ENCODE measurements at places on chromosomes 3 and 15.

DNA sequence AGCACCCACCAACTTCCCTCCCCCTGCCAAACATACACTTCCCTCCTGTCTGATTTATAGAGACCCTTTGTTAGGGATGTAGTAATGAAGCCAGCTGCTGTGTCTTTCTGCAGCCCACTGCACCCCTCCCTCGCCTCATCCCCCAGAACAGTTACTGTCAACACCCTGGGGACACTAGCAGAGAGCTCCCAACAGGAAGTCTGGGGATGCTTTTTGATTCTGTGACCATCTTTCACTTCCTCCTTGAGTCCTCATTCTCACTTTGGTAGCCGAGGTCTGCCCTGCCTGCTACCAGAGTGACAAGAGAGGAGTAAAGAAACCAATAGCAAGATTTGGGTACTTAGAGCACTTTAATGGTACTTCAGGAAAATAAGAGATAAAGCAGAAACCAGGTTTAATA, 201.6 kb downstream of the SATB1 start:
- DNase-seq, result no peak

DNA sequence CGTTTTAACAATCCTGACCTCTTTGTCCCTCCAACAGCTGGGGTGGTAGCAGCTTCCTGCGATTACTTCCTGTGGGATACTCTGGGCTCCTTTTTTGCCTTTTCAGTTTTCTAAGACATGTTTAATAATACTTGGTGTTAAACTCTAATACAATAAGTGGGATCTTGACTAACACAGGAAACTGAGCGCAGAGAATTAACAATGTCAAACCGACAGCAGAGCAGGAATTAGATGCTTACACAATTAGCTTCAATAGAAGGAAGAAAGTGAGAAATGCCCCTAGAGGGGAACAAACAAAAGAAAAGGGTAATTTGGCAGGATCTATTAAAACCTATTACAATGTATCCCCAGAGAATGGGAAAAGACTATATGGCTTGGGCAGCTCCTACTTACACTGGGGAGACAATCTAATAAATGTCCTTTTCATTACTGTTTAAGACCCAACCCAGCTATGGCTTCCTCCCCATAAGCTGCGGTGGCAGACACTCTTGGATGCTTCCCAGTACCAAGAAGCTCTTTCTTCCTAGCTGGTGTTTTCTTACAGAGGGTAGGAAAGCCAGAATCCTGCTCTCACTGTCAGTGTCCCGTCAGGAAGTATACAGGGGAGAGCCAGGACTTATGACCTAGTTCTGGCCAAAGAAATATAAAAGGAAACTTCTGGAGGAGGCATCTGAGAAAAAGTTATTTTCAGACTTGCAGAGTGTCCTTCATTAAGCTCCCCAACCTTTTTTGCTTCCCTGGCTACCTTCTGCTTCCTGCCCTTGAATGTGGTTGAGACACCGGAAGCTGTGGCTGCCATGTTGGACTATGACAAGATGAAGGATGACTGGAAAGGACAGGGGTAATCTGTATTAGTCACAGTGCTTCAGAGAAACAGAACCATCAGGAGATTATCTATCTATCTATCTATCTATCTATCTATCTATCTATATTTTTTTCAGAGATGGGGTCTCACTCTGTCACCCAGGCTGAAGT, 194.1 kb upstream of the KBTBD8 start:
- DNase-seq, result no peak

GRCh38 chr3:20022954-20023622, 11.0 kb upstream of the PP2D1 start:
- no peak for DNase-seq

DNA sequence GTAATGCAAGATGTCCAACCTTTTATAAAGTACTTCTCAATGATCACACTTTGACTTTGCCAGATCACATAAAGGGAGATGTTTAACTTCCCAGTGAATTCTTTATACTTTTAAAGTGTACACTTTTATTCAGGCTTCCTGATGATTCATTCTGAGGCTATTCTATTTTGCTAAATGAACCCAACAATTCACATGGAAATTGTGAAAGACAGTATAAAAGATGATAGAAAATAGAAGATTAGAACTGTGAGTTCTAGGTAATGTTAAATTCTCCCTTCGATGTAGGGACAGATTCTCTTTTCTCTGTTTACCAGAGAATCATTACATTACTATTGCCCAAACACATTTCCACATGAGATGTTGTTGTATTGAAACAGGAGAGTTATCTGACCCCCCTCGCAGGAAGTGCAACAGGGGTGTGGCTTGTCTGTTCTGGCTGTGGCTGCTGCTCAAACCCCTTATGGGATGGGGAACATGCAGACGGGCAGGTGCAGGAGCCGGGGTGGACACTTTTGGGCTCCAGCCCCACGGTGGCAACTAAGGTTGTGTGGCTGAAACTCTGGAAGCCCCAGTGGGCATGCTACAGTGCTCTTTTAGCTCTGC, 131.3 kb upstream of the LRTM1 start:
- DNase-seq, result no peak

GRCh38 chr3:120172070-120172469, 77.8 kb upstream of the GSK3B start:
- no peak for DNase-seq

GRCh38 chr3:63918321-63918720, 6.1 kb upstream of the SCAANT1 start:
- DNase-seq, result no peak

GRCh38 chr15:100781961-100782530, 97.6 kb upstream of the ALDH1A3 start:
- DNase-seq, result no peak

DNA sequence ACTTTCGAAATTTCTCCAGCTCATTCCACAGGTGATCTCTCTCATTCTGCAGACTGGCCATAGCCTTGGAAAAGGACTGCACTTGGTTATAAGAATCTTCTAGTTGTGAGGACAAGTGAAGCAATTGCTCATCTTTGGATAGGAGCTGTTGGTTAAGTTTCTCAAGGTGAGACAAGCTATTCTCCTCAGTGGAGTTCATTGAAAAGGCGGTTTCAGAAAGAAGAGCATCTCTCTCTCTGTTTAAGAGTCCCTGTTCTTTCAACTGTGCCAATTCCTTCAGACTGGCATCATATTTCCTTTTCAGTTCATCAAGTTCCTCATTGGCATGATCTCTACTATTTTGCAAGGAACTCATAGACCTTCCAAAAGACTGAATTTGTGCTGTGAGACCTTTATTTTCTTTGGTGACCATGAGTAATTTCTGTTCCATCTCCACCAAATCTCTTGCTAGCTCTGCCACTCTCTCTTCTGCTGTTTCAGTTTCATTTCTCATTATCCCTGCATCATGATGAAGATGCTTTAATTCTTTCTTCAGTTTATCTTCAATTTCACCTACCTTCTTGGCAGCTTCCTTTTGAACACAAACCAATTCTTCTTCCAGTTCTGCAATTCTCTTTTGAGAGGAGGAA, 30.2 kb upstream of the HCLS1 start:
- DNase-seq, result no peak

DNA sequence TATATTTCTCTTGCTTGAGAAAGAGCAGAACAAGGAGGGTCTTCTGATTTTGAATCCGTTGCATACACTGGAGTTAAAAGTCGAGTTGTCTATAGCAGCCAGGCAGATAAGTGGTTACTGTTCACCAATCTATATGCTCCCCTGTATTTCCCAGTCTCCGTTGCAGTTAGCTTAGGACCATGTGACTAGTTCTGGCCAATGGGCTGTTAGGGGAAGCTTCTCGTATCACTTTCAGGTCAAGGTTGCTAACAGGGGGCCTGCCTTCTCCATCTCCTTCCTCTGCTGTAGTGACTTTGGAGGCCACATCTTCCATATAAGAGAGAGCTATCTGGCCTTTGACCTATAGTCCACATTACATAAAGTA, 188.5 kb upstream of the KBTBD8 start:
- DNase-seq, result no peak

DNA sequence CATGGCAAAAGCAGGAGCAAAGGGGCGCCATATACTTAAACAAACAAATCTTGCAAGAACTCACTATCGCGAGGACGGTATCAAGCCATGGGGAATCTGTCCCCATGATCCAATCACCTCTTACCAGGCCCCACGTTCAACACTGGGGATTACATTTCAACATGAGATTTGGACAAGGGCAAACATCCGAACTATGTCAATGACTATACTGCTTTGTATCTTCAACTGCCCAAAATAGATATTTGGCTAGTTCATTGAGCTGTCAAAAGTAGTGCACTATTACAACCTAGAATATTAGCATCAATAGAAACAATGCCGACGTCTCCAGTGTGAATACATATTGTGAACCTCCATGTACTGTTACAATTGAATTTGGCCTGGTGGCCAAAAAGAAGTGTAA, 760.4 kb downstream of the MCTP2 start:
- DNase-seq, result no peak

DNA sequence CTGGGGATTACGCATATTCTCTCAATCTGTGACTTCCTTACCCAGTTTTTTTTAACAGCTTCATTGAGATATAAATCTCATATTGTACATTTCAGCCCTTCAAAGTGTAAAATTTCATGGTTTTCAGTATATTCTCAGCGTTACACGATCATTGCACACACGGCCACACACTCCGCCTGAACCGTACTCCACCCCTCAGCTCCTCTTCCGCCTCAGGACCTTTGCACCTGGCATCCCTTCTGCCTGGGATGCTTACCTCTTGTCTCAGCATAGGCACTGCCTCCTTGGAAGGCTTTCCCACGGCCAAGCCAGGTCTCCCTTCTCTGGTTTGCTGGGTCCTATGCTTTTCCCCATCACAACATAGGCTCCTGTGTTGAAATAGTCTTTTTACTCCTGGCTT, 57.4 kb upstream of the NR2C2 start:
- no peak for DNase-seq

DNA sequence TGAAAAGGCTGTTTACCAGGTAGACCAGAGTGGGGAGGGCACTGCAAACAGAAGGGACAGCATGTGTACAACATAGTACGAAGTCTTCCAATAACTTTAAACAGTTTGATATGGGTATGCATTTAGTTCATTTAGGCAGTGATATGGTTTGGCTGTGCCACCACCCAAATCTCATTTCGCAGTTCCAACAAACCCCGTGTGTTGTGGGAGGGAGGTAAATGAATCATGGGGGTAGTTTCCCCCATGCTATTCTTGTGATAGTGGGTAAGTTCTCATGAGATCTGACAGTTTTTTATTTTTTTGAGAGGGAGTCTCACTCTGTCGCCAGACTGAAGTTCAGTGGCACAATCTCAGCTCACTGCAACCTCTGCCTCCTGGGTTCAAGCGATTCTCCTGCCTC, 7.6 kb upstream of the RAMAC start:
- DNase-seq, result no peak

GRCh38 chr3:177447938-177448337, 250.7 kb upstream of the TBL1XR1 start:
- no peak for DNase-seq

DNA sequence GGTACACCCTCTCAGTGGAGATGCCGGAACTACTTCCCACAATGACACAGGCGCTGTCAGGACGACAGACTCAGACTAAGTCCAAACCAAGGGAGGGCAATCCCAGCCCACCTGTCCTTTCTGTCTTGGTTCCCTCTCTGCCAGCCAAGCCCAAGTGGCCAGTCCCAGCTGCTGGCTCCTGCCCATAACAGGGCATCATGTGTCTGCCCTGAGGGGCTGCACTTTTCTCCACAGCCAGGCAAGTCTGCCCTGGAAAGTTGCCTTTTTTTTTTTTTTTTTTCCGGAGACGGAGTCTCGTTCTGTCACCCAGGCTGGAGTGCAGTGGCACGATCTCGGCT, 20.0 kb upstream of the BCL2A1 start:
- no peak for DNase-seq

- DNase-seq, result no peak
These were observed 40.5 kb downstream of the HDC start for GRCh38 chr15:50225057-50225456.

DNA sequence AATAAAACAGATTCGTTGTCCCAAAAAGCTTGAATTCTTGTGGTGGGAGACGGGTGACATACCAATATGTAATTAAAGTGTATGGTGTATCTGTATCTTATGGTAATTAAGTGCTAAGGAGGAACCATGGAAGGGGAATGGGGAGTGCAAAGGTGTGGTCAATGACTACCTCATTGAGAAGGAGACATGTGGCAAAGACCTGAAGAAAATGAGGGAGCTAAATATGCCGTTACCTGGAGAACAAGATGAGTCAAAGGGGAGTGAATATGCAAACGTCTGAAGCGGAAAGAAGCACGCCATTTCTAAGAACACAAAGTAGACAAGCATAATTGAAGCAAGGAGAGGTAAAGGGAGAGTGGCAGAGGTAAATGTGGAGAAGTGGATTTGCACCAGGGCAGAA, 115.7 kb downstream of the SI start:
- no peak for DNase-seq

All from activated CD4-positive, CD25-positive, alpha-beta regulatory T cell (primary cell).